ENCODE measurements at places on chromosomes 16 and 17. TPM values are rescaled to one million over a fixed set of nuclear protein-coding genes. Genes with fewer than 3 reads are reported as not detected.

DNA sequence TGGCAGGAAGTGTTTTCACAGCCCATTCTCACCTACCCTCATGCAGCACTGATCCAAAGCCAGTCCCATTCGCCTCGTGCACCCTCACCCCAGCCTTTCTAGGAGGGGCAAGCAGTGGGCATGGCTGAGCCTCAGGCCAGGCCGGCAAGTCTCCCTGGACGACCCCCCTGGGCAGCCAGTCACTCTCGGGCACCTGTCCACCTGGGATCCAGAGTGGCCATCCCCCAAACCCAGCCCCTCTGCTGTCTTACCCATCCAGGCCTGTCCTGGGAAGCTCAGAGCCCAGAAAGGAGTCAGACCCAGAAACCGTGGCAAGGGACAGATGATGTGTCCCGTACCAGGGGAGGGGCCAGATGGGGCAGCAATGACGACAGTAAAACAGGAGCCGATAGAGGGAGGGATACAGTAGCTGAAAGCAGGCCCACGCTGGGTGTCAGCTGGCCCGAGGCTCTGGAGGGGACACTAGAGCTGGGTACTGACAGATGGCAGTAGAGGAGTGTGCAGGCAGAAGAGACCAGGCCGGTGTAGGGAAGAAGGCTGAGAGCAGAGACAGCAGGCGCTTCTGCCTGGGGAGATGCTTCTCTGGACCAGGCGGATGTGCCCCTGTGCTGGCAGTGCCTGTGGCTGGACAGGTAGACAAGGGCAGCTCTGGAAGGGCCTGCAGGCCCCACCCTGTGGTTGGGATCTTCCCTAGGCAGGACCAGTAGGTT, 5.8 kb downstream of the CMTM3 start:
- H3K4me1 ChIP-seq, result peaks cover 37% of the 10 kb centered on the region
- H3K27me3 ChIP-seq, result peaks cover 14% of the 10 kb centered on the region
- no peak for DNase-seq
- H3K27ac ChIP-seq, result no peak overlapping the region

HOXB5 gene
- total RNA-seq, result 0.59 TPM

- DNase-seq, result no peak
- H3K27ac ChIP-seq, result no peak overlapping the region
Measured at GRCh38 chr17:44989552-44990138, 21.5 kb upstream of the C1QL1 start.

DNA sequence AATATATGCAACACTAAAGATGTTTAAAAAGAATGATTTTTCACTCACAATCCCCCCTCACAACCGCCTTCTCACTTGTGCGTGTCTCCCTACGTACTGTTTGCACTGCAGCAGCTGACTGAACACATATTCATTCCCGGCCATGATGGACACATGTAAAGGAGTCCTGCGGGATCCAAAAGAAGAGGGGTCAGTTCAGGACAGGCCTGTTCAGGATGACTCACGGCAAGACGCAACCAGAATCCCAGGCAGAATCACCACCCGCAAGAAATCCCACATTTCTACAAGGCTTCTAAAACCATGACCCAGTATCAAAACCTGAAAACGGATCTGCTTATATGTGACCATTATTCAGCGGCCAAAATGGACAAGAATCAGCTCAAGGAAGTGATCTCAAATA, 52.3 kb downstream of the CYB5D2 start:
- peaks cover 2% of the 10 kb centered on the region for H3K27me3 ChIP-seq
- no peak overlapping the region for H3K4me3 ChIP-seq
- no peak for DNase-seq
- peaks cover 9% of the 10 kb centered on the region for H3K4me1 ChIP-seq
- no peak overlapping the region for H3K27ac ChIP-seq

DNA sequence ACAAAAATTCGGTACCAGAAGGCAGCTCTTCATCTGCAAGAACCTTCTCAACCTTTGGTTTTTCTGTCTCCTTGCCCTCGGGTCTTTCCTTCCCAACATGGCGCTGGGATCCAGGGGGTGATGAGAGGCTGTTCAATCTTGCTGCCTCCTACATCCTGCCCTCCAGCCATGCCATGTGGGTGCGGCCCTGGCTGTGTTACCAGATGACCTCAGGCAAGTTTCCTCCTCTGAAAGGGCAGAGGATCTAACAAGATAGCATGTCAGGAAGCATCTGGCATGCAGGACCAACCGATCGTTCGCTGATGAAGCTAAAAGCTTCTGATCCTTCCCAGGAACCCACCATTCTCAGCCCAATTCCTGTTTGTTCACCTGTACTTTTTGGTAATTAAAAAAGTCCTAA, 36.8 kb upstream of the BCAR1 start:
- H3K36me3 ChIP-seq, result peaks cover 38% of the 10 kb centered on the region
- peaks cover 22% of the 10 kb centered on the region for H3K4me1 ChIP-seq
- DNase-seq, result no peak
- peaks cover 4% of the 10 kb centered on the region for H3K27me3 ChIP-seq

DNA sequence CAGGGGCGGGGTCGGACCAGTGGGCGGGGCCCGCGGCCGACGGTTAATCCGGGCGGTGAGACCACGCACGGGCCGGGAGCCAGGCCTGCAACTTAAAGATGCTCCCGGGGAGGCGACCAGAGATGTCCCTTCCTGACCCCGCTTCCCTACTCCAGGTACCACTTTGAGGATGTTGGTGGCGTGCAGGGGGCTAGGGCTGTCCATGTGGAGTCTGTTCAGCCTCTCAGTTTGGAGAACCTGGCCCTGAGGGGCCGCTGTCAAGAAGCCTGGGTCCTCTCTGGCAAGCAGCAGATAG, 580 bp downstream of the RANGRF start:
- peak overlapping the region; percentile 96 for H3K4me3 ChIP-seq
- peaks cover 7% of the 10 kb centered on the region for H3K27me3 ChIP-seq
- H3K27ac ChIP-seq, result no peak overlapping the region

DNA sequence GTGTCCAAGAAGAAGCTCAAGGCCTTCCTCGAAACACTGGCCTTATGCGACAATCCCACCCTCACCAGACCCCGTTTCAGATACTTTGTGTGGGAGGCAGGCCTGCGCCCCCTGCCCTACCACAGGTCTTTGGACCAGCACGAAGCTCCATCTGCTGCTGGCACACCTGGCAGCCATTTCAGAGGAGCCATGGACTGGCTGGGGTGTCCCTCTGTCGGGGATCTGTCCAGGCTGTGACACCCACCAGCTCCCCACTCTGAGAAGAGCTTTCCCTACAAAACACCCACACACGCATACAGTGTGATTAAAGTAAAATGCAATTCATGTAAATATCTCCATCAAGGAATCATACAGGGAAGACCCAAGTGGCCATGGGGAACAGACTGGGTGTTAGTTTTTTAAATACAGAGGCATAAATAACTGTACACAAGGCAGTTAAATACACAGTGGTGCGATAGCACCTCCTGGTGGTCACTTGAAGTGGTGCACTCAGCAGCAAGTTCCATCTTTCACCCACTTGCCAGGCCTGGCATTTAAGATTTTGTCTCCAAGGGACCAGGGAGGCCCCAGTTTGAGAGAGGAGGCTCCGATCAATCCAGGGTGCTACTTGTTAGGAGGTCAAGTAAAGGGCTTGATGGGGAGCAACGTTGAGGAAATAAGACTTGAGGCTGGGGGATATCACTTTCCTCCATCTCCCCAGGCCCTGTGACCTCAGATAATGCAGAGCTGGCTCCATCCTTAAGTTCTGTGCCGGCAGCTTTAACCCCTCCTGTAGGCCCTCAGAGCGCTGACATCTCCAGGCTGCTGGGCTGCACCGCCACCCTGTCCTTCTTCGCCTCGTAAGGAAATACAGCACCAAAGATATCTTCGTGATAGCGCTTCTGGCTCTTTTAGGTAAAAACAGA, 43.6 kb downstream of the NOS2 start:
- peaks cover 19% of the 10 kb centered on the region for H3K4me1 ChIP-seq
- peak; percentile 75 for DNase-seq
- H3K27me3 ChIP-seq, result peaks cover 2% of the 10 kb centered on the region

DNA sequence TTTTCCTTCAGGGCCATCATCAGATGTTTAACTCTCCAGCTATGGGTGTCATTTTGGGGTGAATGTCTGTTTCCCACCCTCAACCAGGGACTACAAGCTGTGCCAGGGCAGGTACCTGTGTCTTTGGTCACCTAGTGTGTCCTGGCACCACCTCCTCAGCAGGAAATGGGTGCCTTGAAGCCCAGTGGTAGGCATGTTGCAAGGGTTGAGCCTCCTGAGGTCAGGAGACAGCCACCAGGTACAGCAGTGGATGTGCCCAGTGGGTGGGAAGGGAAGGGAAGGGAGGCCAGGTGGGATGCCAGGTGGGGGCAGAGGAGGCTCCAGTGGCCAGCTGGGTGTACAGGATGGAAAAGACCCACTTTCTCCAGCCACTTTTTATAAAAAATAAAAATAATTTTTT, 25.5 kb upstream of the ADORA2B start:
- DNase-seq, result no peak
- H3K36me3 ChIP-seq, result peaks cover 4% of the 10 kb centered on the region
- peaks cover 15% of the 10 kb centered on the region for H3K4me1 ChIP-seq
- H3K4me3 ChIP-seq, result no peak overlapping the region
- peaks cover 5% of the 10 kb centered on the region for H3K27me3 ChIP-seq
- no peak overlapping the region for H3K27ac ChIP-seq

DNA sequence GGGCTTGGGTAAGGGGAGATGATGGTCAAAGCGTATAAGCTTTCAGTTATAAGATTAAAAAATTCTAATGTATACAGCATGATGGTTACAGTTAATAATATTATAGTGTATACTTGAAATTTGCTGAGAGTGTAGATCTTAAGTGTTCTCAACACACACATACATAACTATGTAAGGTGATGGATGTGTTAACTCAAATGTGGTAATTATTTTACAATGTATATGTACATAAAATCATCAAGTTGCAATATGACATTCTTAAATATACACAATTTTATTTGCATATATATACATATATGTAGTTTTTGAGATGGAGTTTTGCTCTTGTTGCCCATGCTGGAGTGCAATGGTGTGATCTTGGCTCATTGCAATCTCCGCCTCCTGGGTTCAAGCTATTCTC, 7.2 kb downstream of the ZKSCAN2 start:
- H3K4me3 ChIP-seq, result no peak overlapping the region
- DNase-seq, result no peak
- H3K36me3 ChIP-seq, result peaks cover 41% of the 10 kb centered on the region
- H3K27me3 ChIP-seq, result no peaks in the 10 kb centered on the region
- H3K27ac ChIP-seq, result no peak overlapping the region

ACE gene
- total RNA-seq, result 44.8 TPM

GRCh38 chr16:85425074-85425662, 188.0 kb upstream of the GSE1 start:
- H3K27me3 ChIP-seq, result peaks cover 3% of the 10 kb centered on the region
- H3K27ac ChIP-seq, result no peak overlapping the region
- peaks cover 3% of the 10 kb centered on the region for H3K36me3 ChIP-seq

DNA sequence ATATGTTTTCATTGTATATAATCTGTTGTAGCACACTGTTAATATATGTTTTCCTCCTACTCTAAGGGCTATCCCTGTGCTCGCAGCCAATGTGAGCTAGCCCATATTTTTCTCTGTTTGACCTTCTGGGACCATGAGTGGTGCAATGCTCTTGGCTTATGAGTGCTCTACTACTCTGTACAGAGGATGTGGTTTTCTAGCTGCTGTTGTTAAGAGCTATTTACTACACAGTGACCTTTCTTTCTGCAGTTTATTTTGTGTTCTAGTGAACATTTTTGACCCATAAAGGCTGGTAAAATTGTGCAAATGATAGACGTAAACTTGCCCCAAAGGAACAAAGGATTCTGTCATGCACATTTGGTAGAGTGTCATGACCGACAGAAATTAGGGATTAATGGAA, 84.1 kb upstream of the CPHXL start:
- H3K27ac ChIP-seq, result no peak overlapping the region
- no peaks in the 10 kb centered on the region for H3K4me1 ChIP-seq
- no peak overlapping the region for H3K4me3 ChIP-seq
- H3K36me3 ChIP-seq, result peaks cover 12% of the 10 kb centered on the region
- DNase-seq, result no peak

GRCh38 chr17:50684612-50685333, 22.9 kb downstream of the ANKRD40 start:
- no peak overlapping the region for H3K27ac ChIP-seq
- H3K27me3 ChIP-seq, result peaks cover 4% of the 10 kb centered on the region
- peaks cover 6% of the 10 kb centered on the region for H3K4me1 ChIP-seq
- H3K4me3 ChIP-seq, result no peak overlapping the region
- H3K36me3 ChIP-seq, result no peaks in the 10 kb centered on the region

IGFALS gene
- not detected for total RNA-seq

GRCh38 chr17:64154717-64155116, 24.8 kb upstream of the ERN1 start:
- H3K4me3 ChIP-seq, result no peak overlapping the region
- no peak overlapping the region for H3K27ac ChIP-seq
- H3K4me1 ChIP-seq, result peaks cover 37% of the 10 kb centered on the region
- H3K27me3 ChIP-seq, result peaks cover 2% of the 10 kb centered on the region

- H3K27ac ChIP-seq, result no peak overlapping the region
- peaks cover 14% of the 10 kb centered on the region for H3K27me3 ChIP-seq
- peaks cover 11% of the 10 kb centered on the region for H3K4me1 ChIP-seq
Measured at GRCh38 chr16:89094880-89095258, 1.2 kb downstream of the ACSF3 start.

DNA sequence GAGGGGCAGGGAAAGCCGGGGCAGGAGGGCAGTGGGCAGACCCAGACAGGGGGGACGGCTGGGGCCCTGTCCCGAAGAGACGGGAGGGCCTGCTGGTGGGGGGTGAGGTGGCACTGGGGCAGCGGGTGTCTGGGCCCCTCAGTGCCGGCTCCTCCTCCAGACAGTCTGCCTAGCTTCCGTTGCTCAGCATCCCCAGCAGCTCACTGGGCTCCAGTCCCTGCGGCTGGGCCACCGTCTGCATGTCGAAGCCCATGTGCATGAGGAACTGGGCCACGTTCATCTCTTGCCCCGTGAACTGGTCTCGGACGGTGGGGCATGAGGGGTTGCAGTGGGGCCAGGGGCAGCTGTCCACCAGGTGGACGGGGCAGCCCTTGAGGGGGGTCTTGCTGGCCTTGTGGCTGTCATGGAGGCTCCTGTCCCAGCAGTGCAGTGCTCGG, 5.8 kb upstream of the MYADML2 start:
- peaks cover 8% of the 10 kb centered on the region for H3K27me3 ChIP-seq
- no peaks in the 10 kb centered on the region for H3K4me1 ChIP-seq
- H3K27ac ChIP-seq, result no peak overlapping the region
- DNase-seq, result no peak
- peaks cover 4% of the 10 kb centered on the region for H3K36me3 ChIP-seq
- H3K4me3 ChIP-seq, result no peak overlapping the region

- H3K27ac ChIP-seq, result peak overlapping the region; percentile 79
- H3K27me3 ChIP-seq, result peaks cover 3% of the 10 kb centered on the region
- H3K36me3 ChIP-seq, result peaks cover 32% of the 10 kb centered on the region
Measured at GRCh38 chr16:3235856-3236669, 1.1 kb upstream of the ZNF200 start.

- peak overlapping the region; percentile 91 for H3K4me3 ChIP-seq
- no peak for DNase-seq
- H3K27me3 ChIP-seq, result peaks cover 23% of the 10 kb centered on the region
- H3K36me3 ChIP-seq, result peaks cover 36% of the 10 kb centered on the region
Measured at GRCh38 chr17:50146230-50146926, 4.1 kb downstream of the PPP1R9B start.

GRCh38 chr17:64254755-64255154, 8.3 kb downstream of the TEX2 start:
- no peak for DNase-seq
- no peak overlapping the region for H3K27ac ChIP-seq
- H3K36me3 ChIP-seq, result peaks cover 3% of the 10 kb centered on the region
- H3K4me1 ChIP-seq, result peaks cover 20% of the 10 kb centered on the region
- no peak overlapping the region for H3K4me3 ChIP-seq

Measured in endothelial cell (in vitro differentiated cells).